ENCODE measurements at places on chromosomes 1 and 21. TPM values are rescaled to one million over a fixed set of nuclear protein-coding genes. Genes with fewer than 3 reads are reported as not detected.
A peak's percentile ranks its signal among the peaks of the same experiment; 100 is the strongest.

- no peaks in the 10 kb centered on the region for H3K4me1 ChIP-seq
- H3K27ac ChIP-seq: no peak overlapping the region
- peaks cover 56% of the 10 kb centered on the region for H3K27me3 ChIP-seq
- no peak for DNase-seq
- no peaks in the 10 kb centered on the region for H3K36me3 ChIP-seq
These were observed 45.5 kb downstream of the GRIK3 start for GRCh38 chr1:36988741-36989193.

DNA sequence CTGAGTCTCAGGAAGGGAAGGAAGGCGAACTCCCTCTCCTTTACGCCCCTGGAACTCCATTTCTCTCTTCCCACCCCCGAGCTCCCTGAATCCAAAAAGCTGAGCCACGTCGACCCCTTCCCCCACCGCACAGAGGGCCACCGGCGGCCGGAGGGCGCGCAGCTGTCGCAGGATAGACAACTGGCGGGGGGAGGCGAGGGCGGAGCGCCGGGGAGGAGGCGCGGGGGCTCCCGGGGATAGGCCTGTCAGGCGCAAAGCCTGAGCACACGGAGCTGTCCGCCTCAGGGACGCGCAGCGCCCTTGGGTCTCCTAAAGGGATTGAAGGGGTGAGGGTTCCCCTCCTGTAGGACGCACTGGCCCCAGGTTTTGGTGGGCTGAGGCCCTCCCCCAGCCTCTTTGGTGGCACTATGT lies 752 bp upstream of the ACTA1 start:
- H3K27ac ChIP-seq: no peak overlapping the region
- no peak overlapping the region for H3K4me3 ChIP-seq
- no peaks in the 10 kb centered on the region for H3K27me3 ChIP-seq

GRCh38 chr1:160522136-160522535 lies 919 bp downstream of the SLAMF6 start:
- no peak overlapping the region for H3K27ac ChIP-seq
- no peak for DNase-seq

- no peak for DNase-seq
- H3K27ac ChIP-seq: no peak overlapping the region
- H3K4me1 ChIP-seq: no peaks in the 10 kb centered on the region
- H3K36me3 ChIP-seq: no peaks in the 10 kb centered on the region
- peaks cover 4% of the 10 kb centered on the region for H3K27me3 ChIP-seq
These were observed 29.8 kb upstream of the PADI2 start for GRCh38 chr1:17148950-17149608.

DNA sequence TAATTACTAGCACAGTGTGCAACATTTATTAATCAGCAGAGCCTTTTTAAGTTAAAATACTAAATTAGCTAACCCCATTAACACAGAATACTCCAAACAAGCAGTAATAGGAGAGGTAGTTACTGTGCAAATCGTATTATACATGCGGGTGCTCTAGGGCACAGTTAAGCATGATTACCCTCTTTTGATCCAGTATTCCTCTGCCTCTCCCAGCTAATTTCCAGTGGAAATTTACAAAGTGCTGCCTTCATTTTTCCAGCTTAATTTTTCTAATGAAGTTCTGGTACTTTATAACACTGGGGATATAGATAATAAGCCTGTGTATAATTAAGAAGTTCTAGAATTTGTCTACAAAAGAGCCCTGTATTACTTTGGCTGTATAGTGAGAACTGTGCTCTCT lies 159.9 kb downstream of the SPATA17 start:
- H3K27me3 ChIP-seq: no peaks in the 10 kb centered on the region
- H3K27ac ChIP-seq: no peak overlapping the region
- H3K36me3 ChIP-seq: no peaks in the 10 kb centered on the region

GRCh38 chr1:179079113-179079761 lies 2.6 kb upstream of the TOR3A start:
- DNase-seq: peak; percentile 56
- H3K36me3 ChIP-seq: no peaks in the 10 kb centered on the region
- H3K4me1 ChIP-seq: no peaks in the 10 kb centered on the region
- H3K27ac ChIP-seq: no peak overlapping the region

DNA sequence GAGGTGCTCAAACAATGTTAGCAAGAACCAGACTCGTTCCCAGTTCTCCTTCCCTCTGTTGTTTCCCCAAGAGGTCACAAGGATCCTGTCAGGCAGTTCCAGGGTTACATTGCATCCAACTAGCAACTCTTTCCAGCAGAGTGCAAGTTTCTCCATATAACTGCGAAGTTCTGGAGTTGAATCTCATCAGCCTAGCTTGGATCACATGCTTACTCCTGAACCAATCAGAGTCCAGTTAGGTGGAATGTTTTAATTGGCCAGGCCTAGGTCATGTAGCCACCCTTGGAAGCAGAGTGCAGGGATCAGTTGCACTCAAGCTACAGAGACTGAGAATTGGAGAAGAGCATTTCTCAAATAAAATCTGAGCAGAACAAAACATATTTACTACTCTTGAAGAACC lies 15.9 kb upstream of the PIK3R3 start:
- no peak overlapping the region for H3K4me3 ChIP-seq
- no peak overlapping the region for H3K27ac ChIP-seq
- no peak for DNase-seq
- no peaks in the 10 kb centered on the region for H3K36me3 ChIP-seq
- H3K4me1 ChIP-seq: no peaks in the 10 kb centered on the region

- no peaks in the 10 kb centered on the region for H3K27me3 ChIP-seq
- no peaks in the 10 kb centered on the region for H3K4me1 ChIP-seq
- H3K36me3 ChIP-seq: no peaks in the 10 kb centered on the region
- no peak for DNase-seq
- no peak overlapping the region for H3K27ac ChIP-seq
- H3K4me3 ChIP-seq: no peak overlapping the region
These were observed 410.3 kb downstream of the SRGAP2C start for GRCh38 chr1:121595089-121595488.

- H3K27ac ChIP-seq: no peak overlapping the region
- no peaks in the 10 kb centered on the region for H3K36me3 ChIP-seq
- H3K4me1 ChIP-seq: no peaks in the 10 kb centered on the region
- no peak for DNase-seq
These were observed 351.6 kb upstream of the DUSP10 start for GRCh38 chr1:222093518-222093917.

DNA sequence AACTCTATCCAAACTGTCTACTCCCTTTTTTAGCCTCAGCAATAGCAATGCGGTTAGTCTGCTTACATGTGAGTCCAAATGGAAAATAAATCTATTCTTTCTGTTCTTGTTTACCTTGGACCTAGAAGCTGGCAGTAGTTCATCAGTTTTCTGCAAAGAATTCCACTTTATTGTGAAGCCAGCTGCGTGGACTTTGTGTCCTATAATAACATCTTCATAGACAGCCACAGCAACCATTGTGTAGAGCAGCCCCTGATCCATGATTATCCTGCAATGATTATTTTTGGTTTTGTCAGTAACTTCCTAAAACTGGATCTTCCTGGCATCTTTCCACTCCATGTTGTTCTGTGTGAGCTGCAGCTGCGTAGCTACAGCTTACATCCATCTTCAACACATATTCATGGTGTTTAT lies 408.7 kb downstream of the NUF2 start:
- H3K27me3 ChIP-seq: no peaks in the 10 kb centered on the region
- no peaks in the 10 kb centered on the region for H3K4me1 ChIP-seq
- no peak overlapping the region for H3K27ac ChIP-seq
- DNase-seq: no peak
- H3K36me3 ChIP-seq: no peaks in the 10 kb centered on the region
- H3K4me3 ChIP-seq: no peak overlapping the region

- H3K4me1 ChIP-seq: peaks cover 10% of the 10 kb centered on the region
- no peak overlapping the region for H3K27ac ChIP-seq
- DNase-seq: no peak
- H3K27me3 ChIP-seq: no peaks in the 10 kb centered on the region
- H3K36me3 ChIP-seq: no peaks in the 10 kb centered on the region
These were observed 4.8 kb downstream of the TP73 start for GRCh38 chr1:3657096-3657475.

GRCh38 chr1:56062625-56063024 lies 516.7 kb downstream of the PLPP3 start:
- no peak overlapping the region for H3K27ac ChIP-seq
- no peaks in the 10 kb centered on the region for H3K27me3 ChIP-seq
- H3K4me1 ChIP-seq: peaks cover 18% of the 10 kb centered on the region
- H3K36me3 ChIP-seq: no peaks in the 10 kb centered on the region
- DNase-seq: no peak

DNA sequence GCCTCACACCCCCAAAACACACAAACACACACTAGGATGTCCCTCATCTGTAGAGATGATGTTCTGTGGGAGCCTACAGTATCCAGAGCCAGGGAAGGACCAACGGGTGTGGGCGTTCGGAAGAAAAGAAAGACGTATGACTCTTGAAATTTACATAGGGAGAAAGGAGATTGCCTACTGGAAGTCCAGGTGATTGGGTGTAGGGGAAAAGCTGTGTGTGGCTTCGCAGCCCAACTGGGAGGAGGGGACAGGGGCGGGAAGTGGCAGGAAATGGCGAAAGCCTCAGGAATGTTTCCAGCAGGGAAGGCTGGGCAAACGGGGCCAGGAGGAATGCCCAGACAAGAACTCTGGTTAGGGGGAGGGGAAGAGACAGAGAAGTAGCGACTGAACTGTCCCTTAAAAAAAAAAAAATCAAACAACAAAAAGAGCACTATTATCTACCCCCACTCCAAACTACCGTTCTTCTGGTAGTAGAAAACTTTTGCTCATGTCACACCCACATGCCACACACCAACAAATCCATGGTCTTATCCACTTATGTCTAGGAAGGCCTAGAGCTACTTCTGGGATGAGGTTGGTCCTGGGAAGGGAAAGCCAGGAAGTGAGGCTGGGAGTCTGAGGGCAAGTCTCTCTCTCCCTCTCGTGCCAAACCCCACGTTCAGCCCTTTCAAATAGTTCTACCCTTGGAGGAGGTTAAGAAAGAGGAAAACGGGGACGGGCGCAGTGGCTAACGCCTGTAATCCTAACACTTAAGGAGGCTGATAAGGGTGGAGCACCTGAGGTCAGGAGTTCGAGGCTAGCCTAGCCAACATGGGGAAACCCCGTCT lies 1.8 kb upstream of the CKS1B start:
- H3K27me3 ChIP-seq: no peaks in the 10 kb centered on the region
- peak; percentile 80 for DNase-seq
- H3K27ac ChIP-seq: peak overlapping the region; percentile 86
- peak overlapping the region; percentile 61 for H3K4me3 ChIP-seq
- peaks cover 63% of the 10 kb centered on the region for H3K4me1 ChIP-seq

DNA sequence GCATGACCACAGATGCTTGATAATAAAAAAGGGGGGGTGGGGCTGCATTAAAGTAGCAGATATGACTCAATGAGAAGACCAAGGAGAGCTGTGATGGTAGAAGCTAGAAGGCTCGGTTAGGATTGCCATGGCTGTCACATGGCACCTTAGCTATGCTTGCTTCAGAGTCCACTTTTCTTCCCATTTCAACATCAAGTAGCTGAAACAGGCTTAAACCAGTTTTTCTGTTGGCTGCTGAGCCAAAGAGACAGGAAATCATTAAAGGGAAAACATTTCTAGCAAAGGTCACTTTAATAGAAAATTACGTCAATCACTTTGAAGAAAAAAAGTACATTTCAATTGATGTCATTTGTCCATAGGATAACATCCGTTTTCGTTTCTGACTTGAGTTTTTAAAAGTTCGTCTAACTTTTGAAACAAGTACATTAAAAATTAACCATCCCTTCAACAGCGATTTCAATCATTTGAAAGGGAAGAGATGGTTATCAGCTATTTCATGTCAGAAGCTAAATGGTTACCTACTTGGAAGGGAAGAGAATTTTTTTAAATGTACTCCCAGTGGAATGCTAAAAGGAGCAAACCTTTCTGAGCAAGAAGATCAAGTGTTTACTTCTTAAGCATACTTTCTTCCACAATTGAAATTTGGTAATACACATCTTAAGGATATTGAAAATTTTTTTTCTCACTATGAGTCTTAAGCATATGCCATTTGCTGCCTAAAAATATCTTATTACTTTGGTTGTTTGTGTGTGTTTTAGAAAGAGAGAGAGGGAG lies 488.1 kb upstream of the PRMT6 start:
- no peaks in the 10 kb centered on the region for H3K27me3 ChIP-seq
- H3K4me3 ChIP-seq: no peak overlapping the region
- no peaks in the 10 kb centered on the region for H3K4me1 ChIP-seq
- H3K27ac ChIP-seq: no peak overlapping the region
- H3K36me3 ChIP-seq: no peaks in the 10 kb centered on the region
- no peak for DNase-seq

- H3K36me3 ChIP-seq: no peaks in the 10 kb centered on the region
- no peak for DNase-seq
- H3K27ac ChIP-seq: no peak overlapping the region
- H3K27me3 ChIP-seq: no peaks in the 10 kb centered on the region
- no peak overlapping the region for H3K4me3 ChIP-seq
- no peaks in the 10 kb centered on the region for H3K4me1 ChIP-seq
These were observed 323.7 kb downstream of the PLPP3 start for GRCh38 chr1:56255516-56256152.

- no peak overlapping the region for H3K4me3 ChIP-seq
- no peaks in the 10 kb centered on the region for H3K4me1 ChIP-seq
These were observed 69.4 kb downstream of the RGS2 start for GRCh38 chr1:192878249-192878648.

GRCh38 chr1:61050541-61051442 lies 31.6 kb upstream of the NFIA start:
- H3K4me1 ChIP-seq: peaks cover 8% of the 10 kb centered on the region
- peak overlapping the region; percentile 53 for H3K4me3 ChIP-seq
- H3K27ac ChIP-seq: peak overlapping the region; percentile 8

DNA sequence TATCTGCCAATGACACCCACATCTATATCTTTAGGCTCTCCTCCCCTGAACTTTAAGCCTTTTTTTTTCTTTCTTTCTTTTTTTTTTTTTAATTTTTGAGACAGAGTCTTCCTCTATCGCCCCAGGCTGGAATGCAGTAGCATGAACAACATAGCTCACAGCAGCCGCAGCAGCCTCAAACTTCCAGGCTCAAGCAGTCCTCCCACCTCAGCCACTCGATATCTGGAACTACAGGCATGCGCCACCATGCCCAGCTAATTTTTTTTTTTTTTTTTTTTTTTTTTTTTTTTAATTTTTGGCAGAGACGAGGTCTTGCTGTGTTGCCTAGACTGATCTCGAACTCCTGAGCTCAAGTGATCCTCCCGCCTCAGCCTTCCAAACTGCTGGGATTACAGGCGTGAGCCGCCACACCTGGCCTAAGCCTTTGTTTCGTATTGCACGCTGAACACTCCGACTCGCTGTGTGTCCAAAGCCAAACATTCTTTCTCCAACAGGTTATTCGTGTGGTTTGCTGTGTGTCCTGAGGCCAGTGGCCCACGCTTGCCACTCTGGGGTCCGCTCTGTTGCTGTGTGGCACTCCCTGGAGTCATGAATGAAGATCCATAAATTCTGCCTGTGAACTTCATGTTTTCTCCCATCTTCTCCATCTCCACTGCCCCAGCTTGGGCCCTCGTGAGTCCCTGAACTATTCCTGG lies 119.4 kb downstream of the CAMTA1 start:
- H3K27me3 ChIP-seq: no peaks in the 10 kb centered on the region
- no peak overlapping the region for H3K27ac ChIP-seq
- no peaks in the 10 kb centered on the region for H3K4me1 ChIP-seq

GRCh38 chr1:119440721-119441307 lies 25.9 kb downstream of the HSD3B2 start:
- no peaks in the 10 kb centered on the region for H3K36me3 ChIP-seq
- no peak for DNase-seq
- H3K27ac ChIP-seq: no peak overlapping the region

Gene NBPF6
- not detected for total RNA-seq

Gene OPRD1
- not detected for total RNA-seq

Gene SPRR3
- not detected for total RNA-seq

Gene MPZ
- total RNA-seq: 3.6 TPM

Gene LIX1L
- 12.4 TPM for total RNA-seq

Gene SPATA46
- total RNA-seq: not detected

Gene AMPD1
- not detected for total RNA-seq

Gene TPM3
- total RNA-seq: 457 TPM

Gene KRTAP21-2
- not detected for total RNA-seq

Gene GJA9
- total RNA-seq: not detected

Gene RAB3GAP2
- 32.5 TPM for total RNA-seq

Gene IGSF3
- total RNA-seq: 18.6 TPM

Gene C1orf141
- not detected for total RNA-seq

Gene GSTM5
- total RNA-seq: not detected

Gene DOP1B
- total RNA-seq: 15.4 TPM
